ENCODE measurements at places on chromosomes 6 and 20. TPM values are rescaled to one million over a fixed set of nuclear protein-coding genes. Genes with fewer than 3 reads are reported as not detected.

- DNase-seq: no peak
Observed at GRCh38 chr20:62183426-62184142, 756 bp downstream of the MTG2 start.

DNA sequence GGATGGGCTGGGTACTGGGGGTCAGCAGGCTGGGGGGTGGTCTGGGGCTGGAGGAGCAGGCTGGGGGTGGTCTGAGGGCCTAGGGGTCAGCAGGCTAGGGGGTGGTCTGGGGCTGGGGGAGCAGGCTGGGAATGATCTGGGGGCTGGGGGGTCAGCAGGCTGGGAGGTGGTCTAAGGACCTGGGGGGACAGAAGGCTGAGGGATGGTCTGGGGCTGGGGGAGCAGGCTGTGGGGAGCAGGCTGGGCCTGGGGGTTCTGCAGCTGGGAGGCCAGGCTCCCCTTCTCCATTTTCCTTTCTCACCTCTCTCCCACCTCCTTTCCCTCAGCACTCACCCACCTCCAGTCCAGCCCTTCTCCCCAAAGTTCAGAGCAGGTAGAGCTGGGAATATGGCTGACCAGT lies 114.2 kb downstream of the PSMB1 start:
- no peak for DNase-seq

Gene SLC16A10
- total RNA-seq: not detected

GRCh38 chr6:158391276-158391675 lies 79.0 kb downstream of the TULP4 start:
- no peak for DNase-seq

DNA sequence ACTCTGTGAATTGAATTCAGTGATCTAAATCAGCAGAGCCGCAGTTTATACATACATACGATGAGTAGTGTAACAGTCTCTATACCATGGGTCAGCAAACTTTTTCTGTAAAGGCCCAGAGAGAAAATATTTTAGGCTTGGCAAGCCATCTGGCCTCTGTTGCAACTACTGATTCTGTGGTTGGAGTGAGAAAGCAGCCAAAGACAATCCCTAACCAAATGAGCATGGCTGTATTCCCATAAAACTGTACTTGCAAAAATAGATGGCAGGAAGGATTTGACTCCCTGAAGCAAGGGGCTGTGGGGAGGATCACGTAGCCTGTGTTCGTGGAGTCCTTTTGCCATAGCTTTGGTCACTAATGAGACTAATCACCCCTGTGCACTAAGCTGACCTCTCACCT lies 17.9 kb upstream of the MOCS1 start:
- peak; percentile 31 for DNase-seq

Gene CDH4
- total RNA-seq: 1.3 TPM

Gene RRAGD
- total RNA-seq: under 0.01 TPM

Gene ZSWIM1
- total RNA-seq: 8.1 TPM

GRCh38 chr20:38350879-38351775 lies 4.8 kb downstream of the LBP start:
- no peak for DNase-seq

DNA sequence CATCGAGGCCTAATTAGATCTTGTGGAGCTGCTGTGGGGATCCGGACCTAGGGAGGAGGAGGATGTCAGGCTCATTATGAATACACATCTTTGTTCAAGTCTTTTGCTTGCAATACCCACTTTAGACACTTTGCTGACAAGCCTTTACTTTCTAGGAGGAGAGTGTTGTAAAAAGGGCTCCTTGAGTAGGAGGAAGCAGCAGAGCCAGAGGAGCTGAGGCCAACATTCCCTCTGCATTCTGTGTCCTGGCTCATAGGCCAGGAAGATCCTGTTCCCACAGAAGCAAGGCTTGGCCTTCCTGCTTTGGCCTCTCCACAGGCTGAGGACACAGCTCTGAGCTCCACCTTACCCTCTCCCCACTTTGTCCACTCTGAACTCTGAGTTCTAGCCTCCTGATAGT lies 67.1 kb downstream of the TPD52L1 start:
- DNase-seq: no peak

GRCh38 chr6:6217855-6218758 lies 102.4 kb downstream of the F13A1 start:
- DNase-seq: peak; percentile 2

Gene AGER
- total RNA-seq: 0.86 TPM

DNA sequence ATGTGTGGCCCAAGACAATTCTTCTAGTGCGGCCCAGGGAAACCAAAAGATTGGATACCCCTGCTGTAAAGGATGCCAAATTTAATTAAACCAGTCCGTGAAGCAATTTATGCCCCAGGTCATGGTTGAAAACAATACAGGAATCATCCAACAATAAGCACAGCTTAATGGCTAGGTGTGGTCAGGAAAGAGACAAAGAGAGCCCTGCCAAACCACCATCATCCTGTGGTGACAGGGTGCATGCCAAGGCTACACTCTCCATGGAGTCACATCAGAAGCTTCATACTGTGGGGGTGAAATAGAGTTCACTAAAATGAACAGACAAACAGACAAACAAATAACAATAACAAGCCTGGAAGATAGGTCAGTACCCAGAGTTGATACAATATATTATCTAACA lies 62.7 kb downstream of the DZANK1 start:
- DNase-seq: no peak

- DNase-seq: peak; percentile 64
Observed at GRCh38 chr6:57198926-57199636, 23.0 kb downstream of the RAB23 start.

DNA sequence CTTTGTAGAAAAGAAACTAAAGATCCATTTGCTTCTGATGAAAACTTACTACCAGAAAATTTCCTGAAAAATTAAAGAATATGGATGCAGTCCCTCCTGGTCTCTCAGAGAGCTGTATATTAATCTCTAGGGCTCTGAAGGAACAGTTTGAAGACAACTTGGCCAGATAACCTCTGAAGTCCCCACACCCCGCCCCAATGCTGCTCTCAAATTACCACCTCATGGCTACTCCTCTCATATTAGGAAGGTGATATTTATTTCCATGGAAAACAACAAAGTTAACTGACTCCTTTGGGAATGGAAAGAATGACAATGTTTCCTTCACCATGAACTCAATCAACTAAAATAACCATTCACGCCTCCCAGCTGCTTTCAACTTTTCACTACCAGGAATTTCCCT lies 408.4 kb upstream of the FLRT3 start:
- DNase-seq: no peak

Gene HS3ST5
- 0.32 TPM for total RNA-seq

DNA sequence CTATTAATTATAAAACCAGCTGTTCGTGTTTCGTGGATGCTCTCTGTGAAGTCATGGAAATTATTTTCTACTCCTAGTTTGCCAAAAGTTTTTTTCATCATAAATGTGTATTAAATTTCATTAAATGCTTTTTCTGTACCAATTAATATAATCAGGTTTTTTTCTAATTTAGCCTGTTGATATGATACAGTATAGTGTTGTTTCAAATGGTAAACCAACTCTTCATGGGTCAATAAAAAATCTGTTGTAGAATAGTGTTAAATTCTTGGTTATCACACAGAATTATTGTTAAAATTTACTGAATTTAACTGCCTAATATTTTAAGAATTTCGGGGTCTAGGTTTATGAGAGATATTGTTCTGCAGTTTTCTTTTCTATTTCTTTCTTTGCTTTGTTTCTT lies 505.9 kb upstream of the MANEA start:
- DNase-seq: no peak

GRCh38 chr6:164693944-164694343 lies 615.5 kb downstream of the C6orf118 start:
- DNase-seq: no peak

Gene HLA-DOA
- not detected for total RNA-seq

Gene LST1
- not detected for total RNA-seq

Gene TP53TG5
- total RNA-seq: not detected

Gene FAM83D
- total RNA-seq: 17.7 TPM

- no peak for DNase-seq
Observed at GRCh38 chr6:44642870-44643522, 255.5 kb downstream of the CDC5L start.

GRCh38 chr6:20808439-20808838 lies 274.2 kb downstream of the CDKAL1 start:
- DNase-seq: no peak

Measured in fibroblast of villous mesenchyme (primary cell).